GM04504 (cell line): ENCODE measurements at places on chromosomes 6 and 20.
A peak's percentile ranks its signal among the peaks of the same experiment; 100 is the strongest.

DNA sequence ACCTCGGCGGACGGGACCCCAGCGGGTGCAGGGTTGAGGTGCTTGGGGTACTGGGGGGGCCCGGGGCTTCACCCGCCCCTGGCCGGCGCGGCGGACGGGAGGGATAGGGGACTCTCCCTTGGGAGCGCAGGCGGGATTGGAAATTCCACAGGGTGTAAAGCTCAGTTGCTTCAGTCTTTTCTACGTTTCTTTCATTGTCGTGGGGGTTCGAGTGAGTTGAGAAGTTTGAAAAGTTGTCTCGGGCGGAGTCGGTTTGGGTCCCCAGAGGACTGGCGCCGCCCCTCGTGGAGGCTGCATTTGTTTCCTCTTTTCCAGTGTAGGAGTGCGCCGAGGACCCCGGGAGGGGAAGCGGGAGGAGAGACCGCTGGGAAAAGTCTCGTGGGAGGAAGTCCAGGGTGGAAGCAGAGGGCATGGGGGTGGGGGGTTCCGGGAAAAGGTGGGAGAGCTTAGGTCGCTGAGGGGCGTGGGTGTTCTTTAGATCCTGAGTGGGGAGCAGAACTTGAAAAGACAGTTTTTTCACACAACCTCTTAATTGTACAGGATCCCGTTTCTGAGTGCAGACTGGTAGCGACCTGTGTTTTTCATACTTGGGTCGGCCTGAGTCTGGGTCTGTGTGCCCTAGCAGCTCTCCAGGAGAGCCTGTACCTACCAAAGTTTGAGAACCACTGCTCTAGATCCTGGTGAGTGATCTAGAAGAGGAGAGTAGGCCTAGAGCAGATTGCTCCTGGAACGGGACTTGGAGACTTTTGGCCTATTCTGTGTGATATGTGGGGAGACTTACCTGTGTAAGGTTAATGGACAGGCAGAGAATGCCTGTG, 495 bp downstream of the FAM83B start:
- no peak for DNase-seq

DNA sequence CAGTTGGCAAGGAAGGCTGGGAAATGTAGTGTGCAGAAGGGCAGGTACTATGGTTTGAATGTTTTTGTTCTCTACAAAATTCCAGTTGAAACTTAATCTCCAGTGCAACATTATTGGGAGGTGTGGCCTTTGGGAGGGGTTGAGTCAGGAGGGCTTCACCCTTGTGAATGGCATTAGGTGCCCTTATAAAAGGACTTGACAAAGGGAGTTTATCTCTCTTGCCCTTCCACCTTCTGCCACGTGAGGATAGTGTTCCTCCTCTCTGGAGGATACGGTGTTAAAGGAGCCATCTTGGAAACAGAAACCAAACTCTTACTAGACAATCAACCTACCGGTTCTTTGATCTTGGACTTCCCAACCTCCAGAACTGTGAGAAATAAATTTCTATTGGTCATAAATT, 82.2 kb upstream of the LRFN2 start:
- DNase-seq = no peak

GRCh38 chr6:41066867-41067304, 5.3 kb downstream of the OARD1 start:
- peak; percentile 55 for DNase-seq

GRCh38 chr6:6505111-6505510, 83.4 kb upstream of the LY86 start:
- no peak for DNase-seq

DNA sequence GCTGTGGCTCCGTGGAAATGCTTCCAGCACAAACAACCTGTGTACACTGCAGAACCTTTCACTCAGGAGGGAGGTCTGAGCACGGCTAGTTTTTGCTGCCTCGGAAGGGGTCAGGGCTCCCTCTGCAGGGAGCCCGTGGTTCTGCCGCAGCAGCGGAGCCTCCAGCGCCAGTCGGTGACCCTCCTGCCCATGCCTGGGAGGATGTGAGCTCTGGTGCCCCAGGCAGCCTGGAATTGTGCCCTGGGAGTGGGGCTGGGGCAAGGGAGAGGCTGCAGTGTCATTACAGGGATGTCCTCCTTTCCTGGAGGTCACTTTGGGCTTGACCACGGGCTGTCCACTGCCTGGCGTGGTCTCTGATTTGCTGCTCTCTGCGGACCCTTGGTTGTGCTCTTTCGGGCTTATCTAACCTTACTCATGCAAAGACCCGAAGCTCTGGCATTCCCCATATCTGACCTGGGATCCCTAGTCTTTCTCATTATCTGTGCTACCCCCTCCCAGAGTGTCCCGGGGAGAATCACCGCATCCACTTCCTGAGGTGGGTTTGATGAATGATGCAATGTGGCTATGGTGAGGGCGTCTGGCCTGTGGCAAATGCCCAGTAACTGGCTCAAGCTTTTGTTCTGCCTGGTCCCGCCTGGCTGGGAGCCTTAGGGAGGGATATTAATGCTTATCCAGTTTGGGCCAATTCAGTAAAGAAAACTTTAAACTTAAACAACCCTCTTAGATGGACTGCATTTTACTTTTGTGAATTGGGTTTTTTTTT, 59.6 kb upstream of the TAGAP start:
- DNase-seq = no peak

DNA sequence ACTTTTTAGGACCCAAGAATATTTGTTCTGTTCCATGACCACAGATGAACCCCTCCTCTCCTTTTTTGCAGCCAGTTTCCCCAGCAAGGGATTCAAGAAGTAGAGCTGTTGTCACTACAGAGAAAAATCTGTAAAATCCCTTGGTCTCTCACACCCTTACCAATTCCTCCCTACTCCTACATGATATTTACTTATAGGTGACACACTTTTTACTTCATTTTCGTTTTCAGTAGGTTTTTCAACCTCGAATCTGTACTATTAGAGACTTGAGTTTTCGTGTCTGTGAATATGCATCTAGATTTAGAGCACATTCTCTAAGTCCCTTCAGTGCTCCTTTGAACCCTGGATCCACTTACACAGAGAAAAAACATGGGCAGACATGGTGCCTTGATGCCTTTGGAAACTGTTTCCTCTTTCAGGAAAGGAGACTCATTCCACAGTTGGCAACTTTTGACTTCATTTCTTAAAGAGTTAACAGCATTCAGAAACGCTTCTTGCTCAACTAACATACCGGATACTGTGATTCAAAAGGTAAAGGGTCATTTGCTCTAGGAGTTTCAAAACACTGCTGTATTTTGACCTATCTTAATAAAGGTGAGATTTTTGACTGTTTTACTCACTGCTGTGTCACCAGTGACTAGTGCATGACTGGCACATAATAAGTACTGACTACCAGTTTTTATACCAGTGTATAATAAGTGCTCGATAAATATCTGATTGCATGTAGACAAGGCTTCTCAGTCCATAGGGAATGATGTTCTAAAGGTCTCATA, 50.6 kb downstream of the LAMA4 start:
- no peak for DNase-seq

GRCh38 chr6:72151742-72152141, 265.4 kb downstream of the RIMS1 start:
- DNase-seq = no peak

- no peak for DNase-seq
Observed at GRCh38 chr20:15643713-15644112, 929.5 kb downstream of the KIF16B start.

DNA sequence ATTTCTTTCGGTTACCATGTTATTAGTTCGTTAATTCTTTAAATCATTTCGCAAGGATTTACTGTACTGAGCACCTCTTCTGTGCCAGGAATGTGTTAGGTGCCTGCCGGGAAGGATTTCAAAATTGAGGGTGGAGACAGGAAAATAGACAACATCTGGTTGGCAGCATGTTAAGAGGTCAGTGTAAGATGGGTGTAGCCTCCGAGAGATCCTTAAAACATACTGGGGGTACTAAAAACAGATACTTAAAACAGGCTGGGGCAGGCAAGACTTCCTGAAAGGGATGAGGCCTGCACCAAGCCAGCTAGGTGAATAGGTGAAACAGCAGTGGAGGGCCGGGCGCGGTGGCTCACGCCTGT, 178.0 kb upstream of the SGK1 start:
- DNase-seq = no peak

- DNase-seq = no peak
Observed at GRCh38 chr6:2579241-2579761, 171.4 kb downstream of the MYLK4 start.

DNA sequence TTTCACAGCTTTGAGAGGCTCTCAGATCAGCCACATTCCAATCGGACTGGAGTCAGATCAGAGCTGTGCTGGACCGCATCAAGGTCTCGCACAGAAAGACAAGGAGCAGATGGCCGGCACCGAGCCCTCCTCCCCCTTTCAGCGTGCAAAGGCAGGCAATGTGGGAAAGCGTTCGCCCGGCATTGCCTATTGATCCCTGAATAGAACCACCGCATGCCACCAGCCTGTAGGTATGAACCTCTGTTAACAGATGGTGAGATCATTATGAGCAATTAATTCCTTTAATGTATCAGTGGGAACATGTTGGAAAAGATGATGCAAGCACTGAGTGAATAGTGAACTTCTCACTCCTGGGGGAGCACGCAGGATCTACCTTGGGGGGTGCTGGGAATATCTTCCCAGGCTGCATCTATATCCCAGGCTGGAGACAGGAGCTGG, 117.5 kb upstream of the ID4 start:
- DNase-seq = peak; percentile 54

GRCh38 chr6:99867026-99867425, 127.0 kb downstream of the MCHR2 start:
- DNase-seq = no peak

DNA sequence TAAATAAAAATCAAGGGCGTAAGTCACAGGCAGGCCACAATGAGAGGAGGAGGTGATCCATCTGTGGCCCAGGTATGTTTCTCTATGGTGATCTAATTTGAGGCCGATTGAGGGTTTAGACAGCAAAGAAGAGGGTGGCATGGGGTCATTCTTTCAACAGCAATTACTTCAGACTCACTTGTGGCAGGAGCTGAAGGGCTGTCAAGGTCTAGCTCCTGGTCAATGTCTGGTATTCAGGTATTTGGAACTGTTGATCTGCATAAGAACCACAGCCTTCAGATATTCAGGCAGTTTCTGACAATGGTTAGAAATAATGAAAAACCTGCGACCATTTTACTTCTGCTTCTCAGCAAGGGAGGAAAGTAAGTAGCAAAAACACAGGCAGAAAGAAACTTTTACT, 259.6 kb downstream of the FOXC1 start:
- DNase-seq = no peak

DNA sequence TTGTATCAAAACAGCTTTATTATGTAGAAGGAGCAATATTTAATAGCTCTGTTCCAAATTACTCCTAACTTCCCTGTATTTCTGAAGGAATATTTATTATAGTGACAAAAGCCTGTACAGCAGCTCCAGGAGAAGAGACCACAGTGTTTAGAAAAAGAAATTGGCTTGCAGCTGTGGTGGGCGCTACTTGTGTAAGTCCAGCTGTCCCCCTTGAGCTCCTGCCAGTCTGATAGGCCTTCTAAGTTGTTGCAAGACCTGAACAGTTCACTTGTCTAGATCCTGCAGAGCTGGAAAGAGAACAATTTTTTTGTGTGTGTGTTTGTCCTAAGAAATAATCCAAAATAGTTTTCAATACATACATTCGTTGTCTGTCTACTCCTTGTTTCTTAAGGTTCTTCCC, 86.6 kb downstream of the JARID2 start:
- DNase-seq = no peak

DNA sequence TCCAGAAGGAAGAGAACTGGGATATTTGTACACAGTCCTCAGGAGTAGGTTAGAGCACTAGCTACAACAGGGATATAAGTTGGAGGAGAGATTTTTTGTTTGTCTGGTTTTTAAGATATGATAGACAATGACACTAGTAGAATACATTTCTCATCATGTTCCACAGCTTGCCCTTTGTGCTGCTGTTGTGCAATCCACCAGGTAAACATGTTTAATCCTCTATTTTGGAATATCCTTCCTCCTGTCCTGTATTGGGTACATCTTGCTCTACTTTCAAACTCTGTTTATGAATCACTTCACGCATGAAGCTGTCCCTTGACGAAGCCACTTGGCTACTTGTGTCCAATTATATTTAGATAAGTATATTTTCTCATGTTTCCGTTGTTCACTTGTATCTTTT, 153.6 kb upstream of the TENT5A start:
- DNase-seq = no peak

DNA sequence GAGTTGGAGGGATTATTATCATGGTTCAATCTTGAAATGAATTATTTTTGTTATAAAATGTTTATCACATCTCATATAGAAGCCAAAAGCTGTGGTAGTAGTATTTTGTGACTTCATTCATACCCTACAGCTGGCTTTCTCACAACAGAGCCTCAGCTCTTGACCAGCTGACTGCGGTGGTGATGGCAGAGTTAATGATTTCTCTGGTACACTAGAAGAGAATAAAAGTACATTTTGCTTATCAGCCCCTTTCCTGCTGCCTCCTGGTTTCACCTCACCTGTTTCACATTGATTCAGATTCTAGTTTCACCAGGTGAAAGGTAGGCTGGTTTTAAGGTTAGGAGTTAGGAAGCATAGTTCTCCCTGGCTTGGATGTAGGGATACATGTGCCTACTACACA, 55.7 kb downstream of the AFG1L start:
- DNase-seq = no peak

- DNase-seq = no peak
Observed at GRCh38 chr6:155497273-155497672, 41.6 kb upstream of the NOX3 start.

- DNase-seq = no peak
Observed at GRCh38 chr6:31057426-31058003, 47.2 kb downstream of the MUC22 start.

- DNase-seq = no peak
Observed at GRCh38 chr6:112235956-112236355, 18.4 kb downstream of the LAMA4 start.

DNA sequence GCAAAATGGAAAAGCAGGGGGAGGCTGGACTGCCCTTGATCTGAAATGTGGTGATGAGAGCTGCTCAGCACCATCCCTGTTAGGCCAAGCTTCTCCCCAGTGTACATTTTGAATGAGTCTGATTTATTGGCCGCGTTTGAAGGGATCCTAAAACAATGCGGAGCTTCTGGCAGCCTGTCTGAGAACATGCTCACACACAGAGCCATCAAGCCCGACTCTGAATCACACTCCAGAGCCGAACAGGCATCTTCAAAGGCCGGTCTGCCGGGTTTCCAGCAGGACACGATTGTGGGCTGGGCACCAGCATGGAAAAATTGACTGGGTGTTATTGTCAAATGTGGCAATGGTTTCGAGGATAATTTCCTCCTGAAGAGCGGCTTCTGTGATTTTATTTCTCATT, 235.9 kb downstream of the TFAP2C start:
- no peak for DNase-seq
